ENCODE measurements at places on chromosomes 1 and 21.

GRCh38 chr1:65817891-65818290, 25.2 kb downstream of the PDE4B start:
- no peak for DNase-seq

- no peak for DNase-seq
Measured at GRCh38 chr1:19577036-19577435, 67.1 kb upstream of the NBL1 start.

DNA sequence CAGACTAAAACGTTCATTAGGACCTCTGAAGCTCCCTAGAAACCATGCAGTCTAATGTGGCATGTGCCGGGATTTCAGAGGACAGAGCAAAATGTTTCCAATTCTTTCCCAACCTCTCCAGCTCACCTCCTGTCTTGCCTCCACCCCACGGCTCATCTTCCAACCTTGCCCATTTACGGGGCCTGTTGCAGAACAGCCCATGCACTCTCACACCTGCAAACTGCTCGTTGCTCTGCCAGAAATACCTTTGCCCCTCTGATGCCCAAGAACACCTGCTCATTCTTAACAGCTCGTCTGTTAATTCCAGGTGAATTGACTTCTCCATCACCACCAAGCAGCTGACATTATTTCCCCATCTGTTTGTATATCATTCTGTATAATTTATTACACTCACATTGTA, 53.9 kb upstream of the LBR start:
- no peak for DNase-seq

GRCh38 chr1:54772951-54773350, 8.6 kb upstream of the PARS2 start:
- DNase-seq: no peak

DNA sequence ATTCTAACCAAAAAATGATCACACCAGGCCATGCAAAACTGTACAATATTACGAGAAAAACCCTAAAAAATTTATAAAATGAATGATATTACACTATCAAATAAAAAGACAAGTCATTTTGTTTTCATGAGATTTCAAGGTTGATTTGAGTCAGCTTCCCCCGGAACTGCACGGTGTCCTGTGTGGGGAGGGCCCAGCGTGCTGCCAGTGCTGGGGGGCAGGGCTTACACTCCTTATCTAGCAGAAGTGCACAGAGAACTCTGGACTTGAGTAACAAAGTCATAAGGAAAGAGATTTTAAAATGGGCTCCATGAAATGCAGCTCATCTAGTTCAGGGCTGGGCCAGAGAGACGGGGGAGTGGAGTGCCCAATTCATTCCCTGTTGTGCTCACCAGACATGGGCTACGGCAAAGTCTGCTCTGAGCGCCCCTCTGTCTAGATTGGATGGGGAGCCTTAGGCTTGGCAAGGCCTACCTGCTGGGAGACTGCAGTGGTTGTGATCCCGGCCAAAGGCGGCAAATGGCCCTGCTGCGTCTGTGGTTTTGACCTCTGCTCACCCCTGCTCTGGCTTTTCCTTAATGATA, 50.1 kb downstream of the COQ8A start:
- no peak for DNase-seq

GRCh38 chr1:119683893-119684292, 27.8 kb upstream of the PHGDH start:
- DNase-seq: no peak

GRCh38 chr1:69426401-69426800, 141.3 kb upstream of the LRRC7 start:
- no peak for DNase-seq

- DNase-seq: no peak
Measured at GRCh38 chr21:17554679-17555465, 42.0 kb downstream of the CXADR start.

DNA sequence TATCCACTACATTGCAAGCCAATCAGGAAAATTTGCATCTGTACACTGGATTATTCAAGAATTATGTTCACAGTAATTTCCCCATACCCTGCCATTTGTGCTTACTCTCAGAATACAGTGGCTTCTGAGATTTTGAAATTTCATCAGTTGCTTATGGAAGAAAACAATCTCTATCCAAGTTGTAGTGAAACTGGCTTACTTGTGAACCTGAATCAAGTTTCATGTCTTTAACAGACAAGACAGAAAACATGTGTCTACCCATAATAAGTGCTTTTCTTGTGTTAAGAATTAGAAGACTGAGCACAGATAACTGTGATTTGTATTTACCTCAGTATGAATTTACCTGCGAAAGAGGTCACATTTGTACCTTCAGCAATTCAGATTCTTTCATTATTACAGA, 672.7 kb upstream of the ADGRL2 start:
- DNase-seq: no peak

DNA sequence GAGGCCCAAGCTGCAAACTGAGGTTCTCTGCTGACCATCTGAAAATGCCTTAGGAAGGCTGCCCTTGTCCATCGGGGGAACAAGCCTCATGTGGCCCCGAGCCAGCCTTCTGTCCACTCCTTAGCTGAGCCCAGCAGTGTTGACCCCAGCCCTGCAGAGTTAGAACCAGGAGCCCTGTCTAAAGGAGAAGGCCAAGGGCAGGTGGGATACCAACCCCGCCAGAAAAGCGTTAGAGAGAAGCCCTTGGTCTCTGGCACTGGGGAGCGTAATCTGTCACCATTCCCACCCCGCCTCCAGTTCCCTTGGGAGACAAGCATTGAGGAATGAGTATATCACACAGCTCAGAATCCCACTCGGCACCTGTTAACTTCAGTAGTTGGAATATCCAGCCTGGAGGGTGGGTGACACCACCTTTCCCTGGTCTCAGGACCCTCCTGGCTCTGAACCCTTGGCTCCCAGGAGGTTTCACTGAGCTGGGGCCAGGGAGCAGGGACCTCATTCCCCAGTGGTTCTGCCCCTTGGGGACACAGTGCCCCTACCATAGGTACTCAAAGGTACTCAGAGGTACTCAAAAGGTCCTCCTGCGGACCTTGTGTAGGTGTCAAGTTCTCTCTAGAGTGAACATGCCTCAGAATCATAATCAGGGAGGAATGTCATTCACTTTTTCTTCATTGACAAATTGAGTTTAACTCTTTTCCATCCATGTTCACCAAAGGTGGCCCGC, 16.4 kb downstream of the ETS2 start:
- no peak for DNase-seq

- DNase-seq: no peak
Measured at GRCh38 chr1:230394134-230394533, 32.0 kb downstream of the PGBD5 start.

GRCh38 chr21:29578306-29578705, 279.6 kb downstream of the BACH1 start:
- no peak for DNase-seq

GRCh38 chr1:108033550-108033951, 68.6 kb upstream of the VAV3 start:
- no peak for DNase-seq

DNA sequence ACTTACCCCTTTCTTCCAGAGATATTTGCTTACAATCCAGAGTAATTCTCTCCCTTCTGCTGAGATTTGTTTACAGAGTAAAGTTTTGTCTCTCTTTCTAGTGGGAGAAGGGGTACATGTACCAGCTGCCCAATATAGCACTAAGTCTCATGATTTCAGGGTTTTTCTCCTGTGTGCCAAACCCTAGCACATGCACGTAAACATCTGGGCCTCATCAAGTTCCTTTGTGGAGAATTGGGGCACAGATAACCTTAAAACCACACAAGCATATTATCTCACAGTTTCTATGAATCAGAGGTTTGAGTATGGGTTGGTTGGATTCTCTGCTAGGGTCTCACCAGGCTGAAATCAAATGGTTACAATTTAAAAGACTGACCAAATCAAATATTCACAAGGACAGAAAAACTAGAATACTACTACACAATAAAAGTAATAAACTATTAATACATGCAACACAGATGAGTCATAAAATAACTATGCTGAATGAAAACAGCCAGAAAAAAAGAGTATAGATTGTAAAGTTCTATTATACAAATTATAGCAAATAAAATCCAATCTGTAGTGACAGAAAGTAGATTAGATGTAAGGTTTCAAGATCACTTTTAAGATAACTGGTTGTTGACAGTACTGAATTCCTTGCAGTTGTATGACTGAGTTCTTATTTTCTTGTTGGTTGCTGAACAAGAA, 347.4 kb upstream of the PTBP2 start:
- DNase-seq: no peak

- DNase-seq: no peak
Measured at GRCh38 chr1:24483441-24483840, 19.2 kb upstream of the RCAN3 start.

- DNase-seq: no peak
Measured at GRCh38 chr1:10803971-10804820, 7.8 kb upstream of the CASZ1 start.

- DNase-seq: no peak
Measured at GRCh38 chr21:37227071-37228002, 39.8 kb downstream of the VPS26C start.

- no peak for DNase-seq
Measured at GRCh38 chr1:5754817-5755551, 237.2 kb downstream of the NPHP4 start.

DNA sequence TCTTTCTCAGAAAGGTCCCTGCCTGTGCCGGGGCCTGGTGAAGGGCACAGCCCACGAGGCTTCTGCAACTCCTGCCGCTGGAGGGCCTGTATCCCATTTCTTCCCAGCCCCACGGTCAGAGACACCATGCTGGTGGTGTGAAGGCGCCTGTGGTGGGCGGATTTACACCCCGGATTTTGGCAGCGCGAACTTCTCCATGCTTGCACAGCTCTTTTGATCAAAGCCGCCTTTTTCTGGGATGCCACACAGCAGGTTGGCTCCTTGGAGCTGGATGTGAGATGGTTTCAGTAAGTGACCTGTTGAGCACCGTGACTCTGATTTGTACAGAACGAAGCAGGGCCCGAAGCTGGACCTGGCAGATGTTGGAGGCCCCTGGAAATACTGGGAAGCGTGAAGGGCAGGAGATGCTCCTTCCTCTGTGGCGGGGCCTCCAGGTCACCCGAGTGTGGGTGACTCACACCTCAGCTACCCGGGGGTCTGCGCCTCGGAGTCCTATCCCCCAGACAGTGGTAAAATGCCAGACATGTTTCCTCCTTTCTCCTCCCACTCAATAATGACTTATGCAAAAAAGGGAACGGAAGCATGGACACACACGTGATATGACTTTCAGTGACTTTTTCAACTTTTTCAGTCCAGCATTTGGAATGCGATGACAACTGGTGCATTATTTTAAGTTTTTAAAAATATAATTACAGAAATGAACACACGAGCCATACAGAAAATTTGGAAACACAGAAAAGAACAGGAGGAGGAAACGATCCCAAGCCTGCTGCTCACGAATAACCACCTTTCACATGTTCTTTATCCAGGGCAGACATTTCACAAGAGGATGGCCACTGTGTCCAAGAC, 9.0 kb downstream of the UMODL1 start:
- no peak for DNase-seq

DNA sequence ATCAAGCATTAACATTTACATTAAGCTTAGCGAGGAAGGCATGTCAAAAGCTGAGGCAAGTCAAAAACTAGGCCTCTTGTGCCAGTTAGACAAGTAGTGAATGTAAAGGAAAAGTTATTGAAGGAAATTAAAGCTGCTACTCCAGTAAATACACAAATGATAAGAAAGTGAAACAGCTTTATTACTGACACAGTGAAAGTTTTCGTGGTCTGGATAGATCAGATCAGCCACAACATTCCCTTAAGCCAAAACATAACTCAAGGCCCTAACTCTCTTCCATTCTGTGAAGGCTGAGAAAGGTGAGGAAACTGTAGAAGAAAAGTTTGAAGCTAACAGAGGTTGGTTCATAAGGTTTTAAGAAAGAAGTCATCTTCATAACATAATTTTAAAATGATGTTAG, 131.9 kb downstream of the VAV3 start:
- DNase-seq: no peak

- no peak for DNase-seq
Measured at GRCh38 chr21:42091899-42092508, 20.9 kb downstream of the UMODL1 start.

- DNase-seq: no peak
Measured at GRCh38 chr1:56584910-56585528, 5.7 kb upstream of the PLPP3 start.

DNA sequence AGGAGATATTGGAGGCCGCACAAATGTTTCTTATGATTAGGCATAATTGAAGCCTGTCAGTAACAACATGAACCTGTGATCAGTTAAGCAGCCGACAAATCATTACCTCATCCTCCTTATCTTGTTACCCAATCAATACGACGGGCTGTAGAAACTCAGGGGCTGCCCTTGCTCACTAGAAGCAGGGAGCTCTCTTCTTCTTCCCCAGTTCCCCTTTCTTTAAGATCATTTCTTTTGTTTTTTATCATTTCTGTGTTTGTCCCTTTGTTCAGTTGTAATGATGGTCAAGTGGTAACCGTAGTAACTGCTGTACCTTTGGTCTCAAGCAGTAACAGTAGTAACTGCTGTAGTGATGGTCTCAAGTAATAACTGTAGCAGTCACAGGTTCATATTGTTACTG, 13.8 kb upstream of the FCGR2A start:
- no peak for DNase-seq

- DNase-seq: no peak
Measured at GRCh38 chr1:16173447-16174260, 17.8 kb upstream of the EPHA2 start.

GRCh38 chr1:40310983-40311642, 6.0 kb downstream of the COL9A2 start:
- no peak for DNase-seq

GRCh38 chr1:207174913-207175312, 70.9 kb downstream of the C4BPA start:
- no peak for DNase-seq

DNA sequence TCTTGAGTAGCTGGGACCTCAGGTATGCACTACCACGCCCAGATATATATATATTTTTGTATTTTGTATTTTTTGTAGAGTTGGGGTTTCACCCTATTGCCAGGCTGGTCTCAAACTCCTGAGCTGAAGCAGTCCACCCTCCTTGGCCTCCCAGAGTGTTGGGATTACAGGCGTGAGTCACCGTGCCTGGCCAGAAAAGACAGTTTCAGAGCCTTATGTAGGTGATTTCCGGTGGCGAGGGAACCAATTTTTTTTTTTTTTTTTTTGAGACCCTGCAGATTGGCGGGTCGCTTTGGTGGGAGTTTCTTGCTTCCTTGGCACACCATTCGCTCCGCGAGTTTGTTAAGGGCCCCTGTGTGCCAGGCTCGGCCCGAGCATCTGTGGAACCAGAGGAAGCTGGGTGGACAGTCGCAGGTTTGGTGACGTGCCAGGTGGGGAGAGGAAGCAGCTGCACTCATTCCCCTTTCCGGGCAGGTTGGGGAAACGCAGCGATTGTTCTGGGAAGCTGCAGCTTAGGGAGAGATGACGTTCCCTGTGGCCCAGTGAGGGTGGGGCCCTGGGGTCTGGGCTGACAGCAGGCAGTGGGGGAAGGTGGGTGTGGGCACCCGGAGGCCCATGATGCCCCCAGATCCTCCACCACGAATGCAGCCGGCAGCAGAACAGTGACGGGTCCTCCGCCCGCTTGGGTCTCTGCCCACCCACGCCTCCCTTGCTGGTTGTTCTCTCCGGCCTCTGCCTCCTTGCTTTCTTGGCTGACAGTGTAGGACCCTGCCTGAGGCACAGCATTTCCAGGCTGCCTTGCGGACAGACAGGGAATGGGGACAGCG, 25.1 kb downstream of the SPSB1 start:
- peak; percentile 34 for DNase-seq

Measured in substantia nigra (tissue), 51 donors.